ENCODE measurements at places on chromosomes 3 and 15. TPM values are rescaled to one million over a fixed set of nuclear protein-coding genes. Genes with fewer than 3 reads are reported as not detected.

TTC21A gene
- total RNA-seq = 46.5 TPM

FOXL2 gene
- total RNA-seq = 0.26 TPM

PCCB gene
- 14.5 TPM for total RNA-seq

IVD gene
- 34.0 TPM for total RNA-seq

SEMA3B gene
- total RNA-seq = 116 TPM

UBA7 gene
- total RNA-seq = 39.2 TPM

RGMA gene
- 9.2 TPM for total RNA-seq

All from body of pancreas (tissue), 4 donors.